Activated T-cell treated with anti-CD3 and anti-CD28 coated beads for 4 hours (primary cell): ENCODE measurements at places on chromosomes 6 and 20.

DNA sequence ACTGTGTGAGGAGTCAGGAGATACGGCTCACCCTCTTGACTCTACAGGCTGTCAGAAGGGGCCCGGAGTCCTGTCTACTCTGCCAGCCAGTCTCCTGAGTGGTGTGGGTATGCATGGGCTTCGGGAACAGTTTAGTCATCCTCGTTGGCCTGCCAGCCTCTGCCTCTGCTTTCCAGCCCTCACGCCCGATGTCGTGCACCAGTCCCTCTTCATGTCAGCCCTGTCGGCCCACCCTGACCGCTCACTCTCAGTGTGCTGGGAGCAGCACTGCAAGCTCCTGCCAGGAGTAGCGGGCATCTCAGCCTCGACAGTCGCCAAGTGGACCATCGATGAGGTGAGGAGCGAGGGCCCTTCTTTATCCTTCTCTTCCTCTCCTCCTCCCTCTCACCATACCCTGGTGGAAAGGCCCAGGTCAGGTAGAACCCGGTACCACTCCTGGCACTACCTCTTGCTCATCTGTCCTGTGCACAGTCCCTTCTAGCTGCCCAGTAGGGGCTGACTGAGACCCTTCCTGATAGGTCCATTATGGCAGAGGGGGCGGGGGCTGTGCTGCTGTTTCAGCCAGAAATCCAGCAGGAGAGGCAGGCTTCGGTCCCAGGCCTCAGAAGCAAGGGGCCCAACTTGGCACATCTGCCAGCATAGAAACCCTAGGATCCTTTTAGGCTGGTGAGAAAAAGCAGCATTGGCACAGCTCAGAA lies 18.7 kb upstream of the SGK2 start:
- DNase-seq, result no peak

- DNase-seq, result no peak
Measured at GRCh38 chr20:4918473-4918872, 82.8 kb downstream of the SLC23A2 start.

DNA sequence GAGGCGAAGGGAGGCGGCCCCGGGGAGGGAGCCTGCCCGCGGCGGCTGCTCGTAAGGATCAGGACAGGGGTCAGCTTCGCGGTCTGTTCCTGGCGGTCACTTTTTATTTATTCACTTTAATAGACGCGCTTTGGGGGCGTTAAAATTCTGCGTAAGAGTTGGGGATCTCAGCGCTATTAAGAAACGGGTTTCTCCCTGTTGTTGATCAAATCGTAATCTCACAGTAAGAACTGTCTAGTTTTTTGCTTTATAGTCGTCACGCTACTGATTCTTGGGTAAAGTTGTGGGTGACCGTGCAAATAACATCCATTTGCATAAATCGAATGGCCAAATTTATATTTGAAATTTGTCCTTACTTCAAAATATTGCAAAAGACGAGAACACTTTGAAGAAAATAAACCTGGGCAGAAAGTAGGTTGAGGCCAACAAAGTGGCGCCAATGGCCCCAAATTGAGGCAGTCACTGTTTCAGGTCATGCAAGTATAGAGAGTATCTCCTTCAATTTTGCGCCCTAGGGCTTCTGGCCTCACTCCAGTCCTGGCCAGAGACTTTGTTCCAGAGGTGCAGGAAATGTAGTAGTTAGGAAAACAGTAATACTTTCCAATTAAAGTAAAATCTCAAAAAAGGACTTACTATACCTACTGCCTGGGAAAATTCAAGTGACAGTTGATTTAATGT lies 963 bp upstream of the RMND1 start:
- no peak for DNase-seq

DNA sequence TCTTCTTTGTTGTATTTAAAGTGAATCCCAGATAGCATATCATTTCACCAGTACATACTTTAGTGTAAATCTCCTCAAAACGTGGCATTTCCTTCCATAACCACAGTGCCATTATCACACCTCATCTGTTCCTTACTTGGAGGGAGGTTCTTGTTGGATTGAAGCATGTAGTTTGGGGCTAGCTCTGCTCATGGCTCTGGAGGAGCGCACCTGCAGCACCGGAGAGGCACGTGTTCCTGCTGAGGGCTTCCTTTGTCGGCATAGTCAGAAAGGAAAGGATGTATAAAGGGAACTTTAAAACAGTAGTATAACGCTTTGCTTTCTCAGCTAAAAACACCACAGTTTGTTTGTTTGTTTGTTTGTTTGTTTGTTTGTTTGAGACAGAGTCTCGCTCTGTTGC lies 121.7 kb upstream of the TMEM181 start:
- no peak for DNase-seq

DNA sequence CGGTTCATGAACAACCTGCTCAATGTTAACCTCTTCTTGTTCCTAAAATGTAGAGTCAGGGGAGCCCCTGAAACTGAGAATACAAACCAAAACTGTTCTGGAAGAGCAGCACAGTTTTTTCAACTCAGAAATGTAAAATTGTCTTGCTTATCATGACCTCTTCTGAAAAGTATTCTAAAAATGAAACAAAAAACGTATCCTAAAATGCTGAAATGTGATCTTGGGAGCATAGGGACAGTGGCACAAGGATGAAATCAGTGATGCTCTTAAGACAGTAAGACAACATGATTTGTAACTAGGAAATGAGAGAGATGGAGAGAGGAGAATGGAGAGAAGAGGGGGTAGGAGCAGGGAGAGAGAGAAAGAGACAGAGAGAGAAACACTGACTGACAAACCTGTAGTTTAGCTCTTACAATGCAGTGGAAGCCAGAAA lies 27.5 kb downstream of the NCOA7 start:
- DNase-seq, result no peak

DNA sequence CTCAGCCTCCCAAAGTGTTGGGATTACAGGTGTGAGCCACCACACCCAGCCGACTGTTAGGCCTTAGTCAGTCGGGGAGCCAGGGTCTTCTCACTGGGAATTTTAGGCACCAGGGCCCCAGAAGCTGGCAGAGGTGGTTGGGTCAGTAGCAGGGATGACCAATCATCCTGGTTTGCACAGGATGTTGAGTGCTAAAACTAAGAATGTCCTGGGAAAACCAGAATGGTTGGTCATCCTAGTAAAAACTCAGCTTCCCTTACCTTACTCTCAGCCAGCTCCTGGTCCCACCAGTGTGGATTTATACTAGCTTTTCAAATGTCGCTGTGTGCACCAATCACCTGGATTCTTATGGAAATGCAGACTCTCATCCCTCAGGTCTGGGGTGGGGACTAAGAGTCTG lies 31.8 kb downstream of the KCNG1 start:
- DNase-seq, result no peak

DNA sequence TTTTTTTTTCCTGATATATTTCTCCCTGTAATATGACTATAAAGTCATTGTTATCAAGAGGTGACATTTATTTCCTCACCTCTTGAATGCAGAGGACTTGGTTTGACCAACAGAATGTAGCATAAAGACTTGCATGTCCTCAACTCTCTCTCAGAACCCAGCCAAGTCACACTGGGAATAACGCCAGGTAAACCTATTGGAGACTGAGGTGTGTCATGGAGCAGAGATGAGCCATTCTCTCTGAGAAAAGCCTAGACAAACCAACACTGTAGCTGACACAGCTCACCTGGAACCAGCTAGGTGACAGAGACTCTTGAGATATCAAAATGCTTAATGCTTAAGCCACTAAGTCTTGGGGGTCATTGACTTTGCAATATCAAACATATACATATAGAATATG lies 533.6 kb downstream of the HAO1 start:
- DNase-seq, result no peak

- DNase-seq, result no peak
Measured at GRCh38 chr20:33165416-33166055, 2.4 kb upstream of the BPIFA2 start.

- no peak for DNase-seq
Measured at GRCh38 chr6:132643547-132643946, 15.4 kb downstream of the TAAR1 start.

- DNase-seq, result no peak
Measured at GRCh38 chr6:44534291-44534690, 146.8 kb downstream of the CDC5L start.

DNA sequence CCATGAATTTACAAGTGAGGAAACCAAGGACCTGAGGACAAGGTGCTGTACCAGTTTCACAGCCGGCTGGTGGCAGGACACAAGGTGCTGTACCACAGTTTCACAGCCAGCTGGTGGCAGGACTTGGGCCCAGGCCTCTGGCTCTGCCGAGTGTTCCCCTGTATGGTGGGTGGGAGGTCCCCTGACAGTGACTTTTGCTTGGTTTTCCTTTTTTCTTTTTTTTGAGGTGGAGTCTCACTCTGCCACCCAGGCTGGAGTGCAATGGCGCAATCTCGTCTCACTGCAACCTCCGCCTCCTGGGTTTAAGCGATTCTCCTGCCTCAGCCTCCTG lies 212.4 kb downstream of the LY86 start:
- DNase-seq, result no peak

DNA sequence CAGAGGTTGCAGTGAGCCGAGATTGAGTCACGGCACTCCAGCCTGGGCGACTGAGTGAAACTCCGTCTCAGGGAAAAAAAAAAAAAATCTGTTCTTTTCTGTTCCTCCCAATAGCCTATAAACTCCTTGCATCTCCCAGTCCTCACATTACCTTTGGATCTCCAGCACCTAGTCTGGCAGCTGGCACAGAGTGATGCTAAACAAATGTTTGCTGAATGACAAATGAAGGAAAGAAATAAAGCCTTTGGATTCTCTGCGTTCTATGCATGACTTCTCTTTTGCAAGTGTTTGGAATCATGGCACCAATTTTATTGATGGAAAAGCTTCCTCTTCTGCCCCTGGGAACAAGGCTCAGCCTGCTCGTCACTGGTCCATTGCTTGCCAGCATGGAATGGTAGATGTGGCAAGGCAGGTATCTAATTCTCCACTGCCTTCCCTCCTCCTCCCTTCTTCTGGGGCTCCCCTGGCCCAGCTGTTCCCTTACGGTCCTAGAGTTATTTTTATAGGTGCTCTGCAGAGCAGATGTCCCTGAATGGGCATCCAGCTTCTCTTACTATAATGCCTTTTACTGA lies 53.6 kb upstream of the FYN start:
- DNase-seq, result no peak

GRCh38 chr20:9744551-9744950 lies 94.3 kb downstream of the PAK5 start:
- DNase-seq, result no peak

DNA sequence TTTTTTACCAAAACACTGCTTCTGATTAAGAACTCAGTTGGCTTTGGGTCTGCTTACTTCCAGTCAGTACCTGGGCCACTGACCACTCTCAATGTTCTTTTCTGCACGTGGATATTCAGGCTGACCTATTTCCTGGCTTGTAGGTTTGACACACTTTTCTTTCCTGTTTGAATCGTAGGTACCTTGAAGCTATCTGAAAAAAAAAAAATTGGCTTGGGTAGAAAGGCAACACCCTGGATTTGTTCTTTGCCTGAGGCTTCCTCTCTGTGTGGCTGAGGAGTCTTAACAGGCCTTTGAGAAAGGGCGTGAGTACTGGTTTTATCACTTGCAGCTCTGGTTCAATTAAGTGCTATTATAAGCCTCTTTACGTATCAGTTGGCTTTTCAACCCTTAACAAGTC lies 60.6 kb upstream of the IL20RA start:
- no peak for DNase-seq

GRCh38 chr6:25735261-25735660 lies 19.3 kb upstream of the SLC17A4 start:
- DNase-seq, result no peak

GRCh38 chr6:160128879-160129516 lies 7.4 kb downstream of the SLC22A1 start:
- no peak for DNase-seq

GRCh38 chr6:109373762-109374161 lies 8.5 kb downstream of the CD164 start:
- no peak for DNase-seq

- DNase-seq, result no peak
Measured at GRCh38 chr20:49887251-49888211, 27.8 kb downstream of the SPATA2 start.

GRCh38 chr6:158911746-158912480 lies 88.1 kb downstream of the RSPH3 start:
- no peak for DNase-seq

DNA sequence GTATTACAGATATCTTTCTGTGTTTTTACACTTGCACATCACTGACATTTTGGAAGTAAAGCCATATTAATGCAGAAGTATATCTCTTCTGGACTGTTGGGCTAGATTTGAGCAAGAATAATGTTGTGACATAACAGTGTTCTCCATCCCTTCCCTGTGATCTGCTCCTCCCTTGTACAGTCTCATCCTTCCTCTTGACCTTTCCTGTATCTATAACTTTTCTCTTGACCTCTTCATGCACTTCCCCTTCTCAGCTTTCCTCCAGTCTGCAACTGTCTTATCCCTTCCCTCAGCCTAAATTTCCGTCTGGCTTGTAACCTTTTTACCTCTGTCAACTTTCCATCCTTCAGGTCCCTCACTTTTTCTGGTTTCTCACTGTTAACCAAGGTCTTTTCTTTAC lies 29.8 kb downstream of the NCOA3 start:
- no peak for DNase-seq

DNA sequence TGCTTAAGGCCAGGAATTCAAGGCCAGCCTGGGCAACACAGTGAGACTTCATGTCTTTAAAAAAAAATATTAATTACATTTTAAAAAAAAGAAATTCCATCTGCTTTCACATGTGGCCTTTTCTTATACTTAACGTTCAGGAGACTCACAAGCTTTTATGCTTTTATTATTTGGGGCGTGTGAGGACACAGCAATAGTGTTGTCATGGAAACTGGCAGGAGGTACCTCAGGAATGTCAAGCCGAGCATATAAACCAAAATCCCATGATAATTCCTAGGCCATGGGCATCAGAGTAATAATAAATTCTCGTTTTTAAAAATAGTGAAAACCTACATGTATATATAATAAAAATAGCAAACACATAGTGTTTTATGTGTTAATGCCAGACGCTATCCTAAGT lies 89.8 kb downstream of the IYD start:
- no peak for DNase-seq

- DNase-seq, result no peak
Measured at GRCh38 chr6:21935561-21936028, 342.0 kb downstream of the SOX4 start.

DNA sequence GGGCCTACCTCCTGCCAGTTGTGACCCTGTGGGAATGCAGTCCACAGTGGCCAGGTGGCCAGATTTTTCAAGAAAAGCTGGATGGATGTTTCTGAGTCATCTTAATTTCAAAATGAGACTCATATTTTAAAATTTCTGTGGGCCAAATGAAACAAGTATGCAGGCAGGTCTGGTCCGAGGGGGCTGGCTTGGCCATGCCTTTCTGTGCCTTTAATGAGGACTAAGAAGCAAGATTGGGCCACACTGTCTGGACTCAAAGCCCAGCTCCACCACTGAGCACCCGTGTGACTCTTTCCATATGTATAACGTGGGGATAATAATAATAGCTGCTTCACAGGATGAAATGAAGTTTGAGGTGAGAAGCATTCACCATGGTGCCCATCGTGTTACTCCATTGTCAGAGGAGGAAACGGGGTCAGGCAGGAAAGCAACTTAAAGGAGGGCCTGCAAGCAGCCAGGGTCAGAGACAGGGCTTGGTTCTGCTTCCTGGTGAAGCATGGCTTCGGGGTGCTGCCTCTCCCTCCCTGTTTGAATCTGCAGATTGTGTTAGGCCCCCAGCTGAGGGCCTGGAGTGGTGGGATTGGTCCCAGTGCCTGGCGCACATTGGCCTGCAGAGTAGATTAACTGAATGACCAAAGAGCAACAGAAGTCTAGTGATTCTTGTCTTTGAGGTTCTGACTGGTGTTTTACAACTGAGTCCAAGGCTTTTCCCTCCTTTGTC lies 3.8 kb downstream of the SOX12 start:
- no peak for DNase-seq
